Brain pericyte (primary cell): ENCODE measurements at places on chromosomes 13 and 19.

- no peak for DNase-seq
These were observed 97.1 kb downstream of the SIPA1L3 start for GRCh38 chr19:38004186-38004520.

DNA sequence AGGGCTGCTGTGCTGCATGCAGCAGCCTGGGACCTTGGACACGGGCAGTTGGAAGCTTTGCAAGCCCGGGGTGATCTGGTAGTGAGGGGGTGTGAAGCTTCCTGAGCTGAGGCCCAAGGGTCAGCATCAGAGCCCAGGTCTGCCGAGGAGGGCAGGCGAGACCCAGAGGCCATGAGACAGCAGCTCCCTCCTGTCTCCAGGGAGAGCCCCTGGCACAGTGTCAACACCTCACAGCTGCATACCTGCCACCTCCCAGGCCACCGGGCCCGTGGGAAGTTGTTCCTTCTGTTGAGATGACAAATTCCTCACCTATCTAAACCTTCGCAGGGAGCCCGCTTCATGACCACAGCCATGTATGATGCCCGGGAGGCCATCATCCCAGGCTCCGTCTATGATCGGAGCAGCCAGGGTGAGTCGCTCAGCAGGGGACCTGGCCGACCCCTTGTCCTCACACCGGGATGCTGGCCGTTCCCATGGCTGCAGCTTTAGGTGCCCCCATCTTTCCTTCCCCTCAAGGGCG is 32.1 kb downstream of the CERS1 start:
- DNase-seq: no peak

DNA sequence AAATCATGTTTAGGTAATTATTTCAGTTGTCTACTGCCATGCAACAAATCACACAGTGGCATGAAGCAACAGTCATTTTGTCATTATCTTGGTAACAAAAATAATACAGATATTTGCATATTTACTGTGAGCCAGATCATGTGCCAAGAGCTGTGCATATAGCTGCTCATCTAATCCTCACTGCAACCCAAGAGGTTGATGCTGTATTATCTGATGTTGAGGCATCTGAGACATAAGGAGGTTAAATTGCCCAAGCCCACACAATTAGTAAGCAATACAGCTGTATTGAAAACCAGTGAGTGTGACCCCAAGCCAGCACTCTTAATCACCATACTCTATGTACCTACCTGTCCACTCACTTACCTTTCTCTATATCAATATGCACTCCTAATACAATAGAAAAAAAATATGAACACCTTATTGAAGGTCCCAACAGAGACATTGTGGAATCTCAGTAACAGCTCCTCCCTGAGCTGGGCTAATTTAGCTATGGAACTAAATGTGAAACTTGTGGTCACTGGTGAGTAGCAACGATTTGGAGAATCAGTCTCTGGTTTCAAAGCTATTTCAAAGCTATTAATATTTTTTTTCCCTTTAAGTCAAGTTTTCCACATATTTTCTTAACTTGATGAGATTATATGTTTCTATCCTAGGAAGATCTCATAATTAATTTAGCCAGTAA is 185.2 kb downstream of the KLF12 start:
- no peak for DNase-seq

GRCh38 chr13:25722893-25723292 is 328.9 kb downstream of the SHISA2 start:
- DNase-seq: no peak

DNA sequence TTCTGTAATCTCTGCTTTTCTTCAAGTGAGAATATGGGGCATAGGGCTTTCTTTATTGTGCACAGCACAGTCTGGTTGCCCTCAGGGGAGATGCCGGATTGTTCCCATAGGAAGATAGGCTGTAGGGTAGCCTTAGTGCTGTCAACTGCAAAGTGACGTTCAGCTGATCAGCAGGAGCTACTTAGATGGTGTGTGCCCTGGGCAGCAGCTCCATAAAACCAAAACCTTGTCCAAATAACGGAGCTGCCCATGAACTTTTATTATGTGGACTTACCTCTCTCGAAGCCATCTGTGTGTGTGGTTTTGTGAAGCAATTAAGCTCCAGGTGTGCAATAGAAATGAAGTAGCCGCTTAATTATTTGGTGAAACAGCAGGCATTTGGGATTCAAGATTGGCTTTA is 120.0 kb upstream of the RNF113B start:
- DNase-seq: no peak

DNA sequence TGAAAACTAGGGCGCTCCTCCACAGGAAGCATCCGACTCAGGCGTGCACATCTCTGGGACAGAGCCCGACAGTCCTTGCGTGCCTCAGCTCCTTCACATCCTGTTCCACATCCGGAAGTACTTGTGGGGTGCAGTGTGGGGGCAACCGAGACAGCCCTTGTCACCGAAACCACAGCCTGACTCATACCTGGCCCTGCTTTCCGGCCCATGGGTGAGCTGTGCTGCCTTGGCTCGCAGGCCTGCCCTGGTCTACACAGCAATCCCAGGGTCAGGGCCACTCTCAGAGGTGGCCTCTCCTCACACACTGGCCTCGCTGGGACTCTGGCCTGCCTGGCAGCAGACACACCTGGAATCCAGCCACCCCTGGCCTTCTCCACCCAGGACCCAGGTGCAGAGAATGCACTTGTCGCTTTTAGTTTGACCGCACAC is 100.4 kb downstream of the STK24 start:
- DNase-seq: no peak

- no peak for DNase-seq
These were observed 30.0 kb downstream of the MYO9B start for GRCh38 chr19:17105556-17105955.

DNA sequence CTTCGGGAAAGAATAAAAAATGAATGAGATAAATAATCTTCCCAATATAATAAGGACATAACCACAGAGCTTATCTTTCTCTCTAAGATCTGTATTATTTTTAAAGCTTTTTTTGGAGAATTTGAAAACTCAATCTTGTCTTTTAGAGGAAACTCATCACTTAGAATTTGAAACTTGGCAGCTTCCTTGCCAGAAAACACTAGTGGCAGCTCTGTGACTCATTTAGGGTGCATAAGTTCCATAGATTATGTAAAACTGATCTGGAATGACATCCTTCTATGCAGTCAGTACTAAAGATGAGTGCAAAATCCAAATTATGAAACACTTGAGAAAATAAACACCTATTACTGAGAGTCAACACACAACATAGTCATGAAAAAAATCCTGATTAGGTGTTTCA is 848.0 kb downstream of the DACH1 start:
- DNase-seq: no peak

GRCh38 chr19:51146751-51147150 is 4.7 kb downstream of the SIGLEC7 start:
- no peak for DNase-seq

DNA sequence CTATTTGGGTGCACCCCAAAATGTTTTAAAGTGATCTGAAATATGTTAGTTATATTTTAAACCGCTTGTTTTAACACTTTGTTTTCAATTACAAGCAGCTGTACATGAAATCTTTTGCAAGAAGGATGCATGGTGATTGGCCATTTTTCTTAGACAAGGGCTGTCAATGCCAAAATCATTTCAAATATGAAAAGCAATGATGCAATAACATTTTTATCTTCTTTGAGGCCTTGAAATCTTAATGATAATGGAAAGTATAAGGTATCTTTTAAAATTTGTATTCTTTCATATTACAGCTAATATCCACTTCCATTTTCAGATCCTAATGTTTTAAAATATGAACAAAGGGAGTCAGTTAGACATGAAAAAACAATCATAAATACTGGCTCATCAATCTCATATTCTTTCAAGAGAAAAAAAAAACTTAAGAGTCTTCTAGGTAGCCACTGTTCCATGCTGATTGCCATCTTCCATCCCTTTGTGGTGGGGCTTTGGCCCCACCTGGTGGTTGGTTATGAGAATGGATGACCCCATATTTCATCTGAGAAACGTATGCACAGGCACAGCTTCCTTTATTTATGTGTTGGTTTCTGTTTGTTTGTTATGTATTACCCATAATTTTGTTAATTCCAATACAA is 330.3 kb upstream of the MIR17HG start:
- DNase-seq: peak; percentile 2

DNA sequence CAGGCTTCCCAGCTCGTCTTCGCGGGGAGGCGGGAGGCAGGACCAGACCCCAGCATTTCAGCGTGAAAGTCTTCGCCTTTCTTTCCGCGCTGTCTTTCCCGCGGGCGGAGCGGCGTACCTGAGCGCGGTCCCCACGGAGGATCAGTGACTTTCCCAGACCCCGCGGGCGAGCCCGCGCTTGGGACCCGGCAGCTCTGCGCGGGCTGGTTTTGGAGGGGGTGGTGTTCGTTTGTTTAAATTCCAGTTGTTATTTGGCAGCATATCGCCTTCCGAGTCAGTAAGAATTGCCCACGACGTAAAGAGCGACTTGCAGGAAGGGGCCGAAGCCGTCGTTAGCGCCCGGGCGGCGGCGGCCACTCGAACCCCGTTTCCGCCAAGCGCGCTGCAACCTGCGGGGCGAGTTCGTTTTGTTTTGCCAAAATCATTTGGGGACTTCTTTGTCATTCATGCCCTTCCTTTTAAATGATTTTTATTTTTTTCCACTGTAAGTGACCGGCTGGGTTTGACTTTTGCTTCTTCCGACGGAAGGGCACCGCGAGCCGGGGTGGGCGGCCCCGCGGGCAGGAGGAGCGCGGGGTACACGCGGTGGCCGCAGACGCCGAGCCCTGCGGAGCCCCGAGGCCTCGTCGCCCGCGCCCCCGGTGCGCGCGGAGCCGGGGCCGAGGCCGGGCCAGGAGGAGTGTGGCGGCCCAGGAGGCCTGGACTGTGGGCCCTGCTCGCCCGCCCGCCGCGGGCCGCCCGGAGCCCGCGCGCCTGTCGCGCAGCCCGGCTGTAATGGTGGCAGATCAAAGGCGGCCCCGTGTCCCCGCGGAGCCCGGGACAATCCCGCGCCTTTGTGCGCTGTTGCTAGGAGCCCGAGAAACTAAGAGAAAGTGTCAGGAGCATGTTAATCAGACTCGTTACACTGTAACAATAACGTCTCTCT is 75.9 kb downstream of the ZIC5 start:
- DNase-seq: no peak

DNA sequence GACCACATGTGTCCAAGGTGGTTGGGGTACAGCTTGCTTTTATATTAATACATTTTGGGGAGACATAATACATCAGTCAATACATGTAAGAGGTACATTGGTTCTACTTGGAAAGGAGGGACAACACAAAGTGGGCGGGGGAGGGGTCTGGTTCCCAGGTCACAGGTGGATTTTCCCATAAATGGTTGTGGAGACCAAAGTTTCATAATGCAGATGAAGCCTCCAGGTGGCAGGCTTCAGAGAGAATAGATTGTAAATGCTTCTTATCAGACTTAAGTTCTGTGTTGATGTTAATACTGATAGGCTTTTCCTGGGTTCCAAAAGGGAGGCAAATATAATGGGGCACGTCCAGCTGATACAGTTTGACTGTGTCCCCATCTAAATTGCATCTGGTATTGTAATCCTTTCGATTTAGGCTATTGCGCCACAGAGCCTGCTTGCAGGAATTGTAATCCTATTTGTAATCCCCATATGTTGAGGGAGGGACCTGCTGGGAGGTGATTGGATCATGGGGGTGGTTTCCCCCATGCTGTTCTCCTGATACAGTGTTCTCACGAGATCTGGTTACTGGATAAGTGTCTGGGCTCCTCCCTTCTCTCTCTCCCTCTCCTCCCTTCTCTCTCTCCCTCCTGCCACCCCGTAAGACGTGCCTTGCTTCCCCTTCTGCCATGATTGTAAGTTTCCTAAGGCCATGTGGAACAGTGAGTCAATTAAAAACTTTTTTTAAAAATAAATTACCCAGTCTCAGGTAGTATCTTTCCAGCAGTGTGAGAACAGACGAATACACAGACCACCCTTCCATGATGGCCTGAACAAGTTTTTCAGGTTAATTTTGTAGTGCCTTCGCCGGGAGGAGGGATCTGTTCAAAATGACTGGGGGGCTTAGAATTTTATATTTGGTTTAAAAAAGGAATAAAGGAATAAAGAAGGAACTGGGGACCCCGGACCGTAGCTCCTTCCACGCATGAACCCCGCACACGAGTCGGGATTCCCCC is 44.9 kb downstream of the ZNF823 start:
- no peak for DNase-seq

DNA sequence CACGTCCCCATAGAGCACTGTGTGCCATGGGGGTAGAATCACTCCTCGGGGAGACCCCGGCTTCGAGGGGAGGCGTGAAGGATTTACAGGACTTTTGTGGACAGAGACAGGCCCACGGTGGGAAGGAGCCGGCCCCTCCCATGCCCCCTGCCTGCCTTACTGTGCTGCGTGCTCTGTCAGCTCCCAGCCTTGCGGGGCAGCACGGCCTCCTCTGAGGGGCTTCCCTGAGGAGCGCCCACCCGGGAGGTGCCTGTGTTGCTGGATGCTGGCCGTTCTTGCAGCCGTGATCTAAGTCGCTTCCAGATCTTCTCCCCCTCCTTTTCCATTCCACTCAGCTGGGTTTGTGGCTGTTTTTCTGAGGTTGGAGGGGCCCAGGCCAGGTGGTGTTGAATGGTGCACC is 29.1 kb downstream of the PLEKHJ1 start:
- no peak for DNase-seq

- no peak for DNase-seq
These were observed 6.9 kb downstream of the PAK4 start for GRCh38 chr19:39132344-39132969.

DNA sequence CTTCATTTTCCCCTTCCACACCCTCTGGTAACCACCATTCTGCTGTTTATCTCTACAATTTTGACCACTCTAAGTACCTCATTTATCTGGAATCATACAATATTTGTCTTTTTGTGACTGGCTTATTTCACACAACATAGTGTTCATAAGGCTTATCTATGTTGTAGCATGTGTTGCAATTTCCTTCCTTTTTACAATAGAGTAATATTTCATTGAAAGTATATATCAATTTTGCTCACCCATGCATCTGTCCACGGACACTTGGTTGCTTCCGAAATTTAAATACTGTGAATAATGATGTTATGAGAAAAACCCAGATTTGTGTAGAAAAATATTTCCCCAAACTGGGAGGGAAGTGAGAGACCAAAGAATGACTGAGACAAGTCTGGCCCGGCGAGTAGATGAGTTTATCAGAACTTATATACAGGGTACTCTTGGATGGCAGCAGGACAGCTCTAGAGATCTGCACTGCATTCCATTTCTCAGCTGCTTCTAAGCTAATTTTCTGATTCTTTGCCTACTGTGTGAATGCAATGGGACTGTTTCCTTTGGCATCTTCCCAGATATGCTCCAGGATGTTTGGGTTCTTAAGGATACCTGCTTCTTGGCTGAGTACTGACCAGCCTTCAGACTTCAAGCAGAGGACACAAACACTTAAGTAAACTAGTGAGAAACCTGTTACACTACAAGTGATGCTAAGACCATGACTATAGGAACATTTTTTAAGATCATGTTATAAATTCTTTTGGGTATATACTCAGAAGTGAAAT is 834.0 kb upstream of the PCDH9 start:
- no peak for DNase-seq

- DNase-seq: no peak
These were observed at the start of gene KISS1R for GRCh38 chr19:917323-918151. KISS1R (plus strand) TSS chr19:917333; CDS start chr19:917503, 170 bp downstream.
